ENCODE measurements at places on chromosomes 7 and 10.
A peak's percentile ranks its signal among the peaks of the same experiment; 100 is the strongest.

- no peak for DNase-seq
Observed at GRCh38 chr7:70574970-70575799, 556.8 kb upstream of the GALNT17 start.

- no peak for DNase-seq
Observed at GRCh38 chr10:26790221-26790995, 70.3 kb downstream of the ABI1 start.

DNA sequence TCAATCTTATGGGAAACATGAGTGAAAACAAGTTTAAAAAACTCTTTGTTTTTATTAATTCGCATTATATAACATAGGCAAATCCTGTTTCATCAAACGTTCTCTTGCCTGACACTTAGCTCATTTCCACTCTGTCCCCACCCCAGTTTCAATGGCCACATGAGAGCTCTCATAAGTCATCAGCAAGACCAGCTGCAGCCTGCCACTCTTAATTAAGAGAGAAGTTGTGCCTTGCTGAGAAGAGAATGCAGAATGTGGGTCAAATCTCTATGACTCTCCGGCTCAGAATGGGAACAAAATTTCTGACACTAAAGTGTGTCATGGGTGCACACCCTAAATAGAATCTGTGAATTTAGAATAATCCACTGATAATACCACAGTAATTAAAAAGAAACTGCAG is 39.6 kb downstream of the ASAH2 start:
- no peak for DNase-seq

DNA sequence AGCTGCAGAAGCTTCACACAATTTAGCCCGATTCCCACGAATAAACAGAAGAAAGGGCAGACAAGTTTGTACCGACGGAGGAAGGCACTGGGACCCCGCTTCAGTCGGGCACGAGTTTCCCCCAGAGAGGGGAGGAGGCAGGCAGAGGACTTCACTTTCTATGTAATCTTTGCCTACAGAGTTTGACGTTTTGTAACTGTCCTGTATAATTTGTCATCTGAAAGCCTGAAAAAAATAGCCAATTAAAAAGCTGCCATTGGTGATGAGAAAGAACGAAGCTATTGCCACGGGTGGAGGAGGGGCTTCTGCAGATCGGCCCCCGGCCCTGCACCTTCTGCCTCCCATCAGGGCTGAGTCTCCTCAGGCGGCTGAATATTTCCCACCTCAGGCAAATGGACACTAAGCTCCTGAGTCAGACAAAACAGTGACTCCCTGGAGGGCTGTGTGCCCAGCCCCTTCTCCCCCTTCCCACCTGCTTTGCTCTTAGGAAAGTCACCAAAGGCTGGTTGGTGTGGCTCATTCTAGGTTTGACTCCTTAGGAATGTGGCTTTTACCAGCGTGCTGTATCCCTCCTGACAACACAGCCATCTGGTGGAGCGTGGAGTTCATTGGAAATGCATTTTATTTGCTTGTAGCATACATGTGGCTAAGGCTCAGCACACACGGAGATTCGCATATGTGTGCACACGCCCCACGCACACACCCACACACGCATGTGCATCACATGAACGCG is 117.4 kb downstream of the VIPR2 start:
- no peak for DNase-seq

DNA sequence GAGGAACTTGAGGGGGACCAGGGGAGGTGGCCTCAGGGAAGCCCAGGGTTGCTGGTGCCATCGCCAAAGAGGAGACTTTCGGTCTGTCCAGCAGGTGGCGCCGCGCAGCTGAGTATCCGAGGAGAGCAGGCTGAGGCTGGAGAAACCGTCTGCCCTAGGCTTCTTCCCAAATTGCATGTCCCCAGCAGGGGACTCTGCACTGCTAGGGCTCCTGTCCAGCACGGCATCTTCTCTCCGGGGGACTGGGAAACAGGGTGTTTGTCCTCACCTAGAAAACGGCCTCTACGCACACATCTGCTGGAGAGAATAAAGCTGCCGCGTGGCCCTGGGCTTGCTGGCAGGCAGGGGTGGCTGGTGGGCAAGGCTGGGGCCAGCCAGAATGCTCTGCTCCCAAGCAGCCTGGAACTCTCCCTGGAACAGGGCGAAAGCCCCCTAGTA is 161.9 kb downstream of the SH2D4B start:
- peak; percentile 49 for DNase-seq

GRCh38 chr7:90768301-90768700 is 172.2 kb downstream of the CDK14 start:
- DNase-seq: no peak

DNA sequence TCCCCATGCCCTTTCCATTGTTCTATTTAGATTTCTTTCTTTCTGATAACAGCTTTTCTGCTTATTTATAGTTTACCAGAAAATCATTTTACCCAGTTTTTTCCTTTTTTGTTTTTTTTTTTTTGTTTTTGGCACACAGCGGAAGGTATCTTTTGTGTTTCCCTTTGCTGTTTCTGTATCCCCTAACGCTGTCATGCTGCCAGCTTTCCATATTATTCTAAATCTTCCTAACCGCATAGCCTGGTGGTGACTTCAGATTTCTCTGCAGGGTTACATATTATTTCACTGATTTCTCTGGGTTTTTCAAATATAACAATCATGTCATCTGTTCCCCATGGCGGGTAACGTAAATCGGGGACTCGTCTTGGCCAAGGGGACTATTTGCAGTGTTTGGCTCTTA is 4.0 kb upstream of the SLC29A4 start:
- no peak for DNase-seq

DNA sequence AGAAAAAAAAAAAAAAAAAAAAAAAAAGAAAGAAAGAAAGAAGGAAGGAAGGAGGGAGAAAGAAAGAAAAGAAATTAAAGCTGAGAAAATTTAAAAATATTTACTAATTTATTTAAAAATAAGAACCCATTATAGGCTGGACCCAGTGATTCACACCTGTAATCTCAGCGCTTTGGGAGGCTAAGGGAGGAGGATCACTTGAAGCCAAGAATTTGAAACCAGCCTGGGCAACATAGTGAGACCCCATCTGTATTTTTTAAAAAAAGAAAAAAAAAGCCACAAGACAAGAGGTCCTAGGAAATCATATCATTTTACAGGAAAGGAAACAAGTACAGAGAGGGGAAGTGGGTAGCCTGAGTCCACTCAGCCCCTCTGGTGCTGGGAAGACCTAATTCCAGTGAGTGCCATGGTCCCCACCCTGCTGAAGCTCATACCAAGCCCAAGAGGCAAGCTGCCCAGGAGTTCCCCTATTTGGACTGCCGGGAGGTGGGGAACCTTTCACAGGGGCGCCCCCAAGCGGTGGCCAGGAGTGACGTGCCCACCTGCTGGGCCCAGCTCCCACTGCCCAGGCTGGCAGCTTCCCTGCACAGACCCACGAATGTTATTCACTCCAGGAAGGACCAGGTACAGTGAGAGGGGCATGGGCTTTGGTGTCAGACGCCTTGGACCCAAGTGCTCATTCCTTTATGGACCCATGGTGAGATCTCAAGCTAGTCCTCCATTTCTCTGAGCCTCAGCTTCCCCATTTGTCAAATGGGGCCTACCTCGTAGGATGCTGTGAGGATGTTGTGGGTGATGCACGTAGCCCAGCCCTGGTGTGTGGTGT is 133.6 kb downstream of the ZMIZ1 start:
- no peak for DNase-seq

GRCh38 chr7:25009257-25009656 is 29.3 kb upstream of the OSBPL3 start:
- no peak for DNase-seq

GRCh38 chr7:605661-606450 is 86.2 kb upstream of the PDGFA start:
- no peak for DNase-seq

DNA sequence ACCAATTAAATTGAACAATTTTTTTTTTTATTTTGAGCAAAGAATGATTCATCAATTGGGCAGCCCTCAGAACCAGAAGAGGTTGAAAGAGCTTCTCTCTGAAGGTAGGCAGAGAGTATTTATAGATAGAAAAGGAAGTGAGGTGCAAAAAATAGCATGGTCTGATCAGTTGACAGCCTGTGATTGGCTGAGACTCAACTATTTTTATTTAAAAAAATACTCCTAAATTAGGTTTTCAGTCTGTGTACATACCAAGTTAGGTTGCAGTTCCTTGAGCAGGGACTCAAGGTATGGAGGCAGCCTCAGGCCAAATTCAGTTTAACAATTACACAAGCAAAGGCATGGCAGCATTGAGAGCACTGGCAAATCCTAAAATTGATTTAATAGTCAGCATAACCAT is 1074.7 kb downstream of the SORCS1 start:
- DNase-seq: no peak

GRCh38 chr10:45034301-45034700 is 33.6 kb downstream of the ZNF22 start:
- no peak for DNase-seq

GRCh38 chr10:115882021-115882420 is 391.0 kb downstream of the GFRA1 start:
- no peak for DNase-seq

DNA sequence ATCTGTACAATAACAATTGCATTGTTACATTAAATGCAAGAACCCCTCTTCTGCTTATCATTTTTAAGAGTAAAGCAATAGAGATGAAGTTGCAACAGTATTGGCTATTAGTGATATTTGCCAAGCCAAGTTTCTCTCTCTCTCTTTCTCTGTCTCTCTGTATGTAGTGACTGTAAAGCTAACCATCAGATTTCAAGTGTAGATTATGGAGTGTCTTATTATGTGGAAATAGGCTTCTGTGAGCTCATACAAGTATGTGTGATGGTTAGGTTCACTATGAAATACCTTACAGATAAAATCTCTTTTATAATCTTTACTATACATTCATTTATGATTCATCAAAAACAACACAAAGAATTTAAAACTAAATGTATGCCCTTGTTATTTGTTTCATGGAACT is 28.6 kb upstream of the NRP1 start:
- no peak for DNase-seq

DNA sequence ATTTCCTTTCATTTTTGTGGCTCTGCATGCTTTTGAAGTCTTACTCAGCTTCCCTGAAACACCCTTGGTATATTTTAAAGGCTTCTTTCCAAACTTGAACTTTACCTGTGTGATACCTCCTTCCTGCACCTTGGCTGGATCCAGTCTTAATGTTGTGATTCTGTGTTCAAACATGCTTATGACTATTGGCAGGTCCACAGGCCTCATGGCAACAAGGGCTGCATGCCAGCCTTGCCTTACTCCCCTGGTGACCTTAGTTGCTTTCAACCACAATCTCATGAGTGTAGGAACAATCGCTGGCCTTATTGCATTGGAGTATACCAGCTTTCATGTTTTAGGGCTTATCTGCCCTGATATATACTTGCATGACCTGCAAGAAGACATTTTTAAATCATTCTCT is 238.7 kb downstream of the KIF20B start:
- DNase-seq: no peak

GRCh38 chr7:147519062-147519461 is 1071.5 kb upstream of the C7orf33 start:
- DNase-seq: no peak

DNA sequence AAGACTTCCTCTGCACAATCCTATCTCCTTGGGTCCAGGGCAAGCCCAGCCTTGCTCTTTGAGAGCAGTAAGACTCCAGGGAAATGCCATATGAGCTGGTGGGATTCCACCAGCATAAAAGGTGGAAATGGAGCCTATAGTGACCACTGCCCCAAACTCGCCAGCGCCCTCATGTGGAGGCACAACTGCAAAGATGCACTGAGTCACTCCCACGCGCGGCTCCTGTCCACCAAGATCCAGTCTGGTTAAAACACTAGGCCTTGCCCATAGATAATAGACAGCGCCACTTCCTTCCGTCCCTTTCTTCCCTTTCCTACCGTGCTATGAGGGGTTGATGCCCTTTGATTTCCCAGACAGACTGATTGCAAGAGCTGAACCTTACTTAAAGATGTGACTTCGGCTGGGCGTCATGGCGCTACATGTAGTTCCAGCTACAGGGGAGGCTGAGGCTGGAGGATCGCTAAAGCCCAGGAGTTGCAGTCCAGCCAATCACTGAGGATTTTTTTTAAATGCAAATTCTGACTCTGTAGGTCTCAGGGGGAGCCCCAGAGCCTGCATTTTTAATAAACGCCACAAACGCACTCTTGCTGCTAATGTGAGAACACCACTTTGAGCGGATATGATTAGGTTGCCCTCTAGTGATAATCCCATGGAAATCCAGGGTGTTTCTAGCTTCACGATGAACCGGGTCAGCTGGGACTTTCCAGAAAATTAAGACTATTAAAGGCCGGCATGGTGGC is 136.5 kb downstream of the EPC1 start:
- DNase-seq: no peak

DNA sequence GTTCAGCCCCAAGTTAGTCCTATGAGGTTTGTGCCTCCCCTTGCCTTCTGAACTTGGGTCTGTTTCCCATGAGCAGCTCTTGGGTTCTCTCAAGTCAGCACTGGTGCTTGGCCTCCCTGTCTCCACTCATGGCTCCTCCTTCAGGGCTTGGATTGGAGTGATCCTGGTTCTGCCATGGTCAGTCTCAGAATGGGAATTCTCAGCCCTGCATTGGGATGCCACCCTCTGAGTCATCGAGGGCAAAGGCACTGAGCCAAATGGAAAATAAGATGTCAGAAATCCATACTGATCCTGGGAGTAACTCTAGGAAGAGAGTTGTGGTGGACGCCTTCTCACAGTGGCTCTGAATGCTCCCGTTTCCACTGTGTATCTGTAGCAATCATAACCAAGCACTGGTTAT is 233.4 kb upstream of the HABP2 start:
- no peak for DNase-seq

- no peak for DNase-seq
Observed at GRCh38 chr10:14693891-14694290, 80.8 kb downstream of the FAM107B start.

- DNase-seq: no peak
Observed at GRCh38 chr7:155753446-155753965, 58.8 kb downstream of the SHH start.

DNA sequence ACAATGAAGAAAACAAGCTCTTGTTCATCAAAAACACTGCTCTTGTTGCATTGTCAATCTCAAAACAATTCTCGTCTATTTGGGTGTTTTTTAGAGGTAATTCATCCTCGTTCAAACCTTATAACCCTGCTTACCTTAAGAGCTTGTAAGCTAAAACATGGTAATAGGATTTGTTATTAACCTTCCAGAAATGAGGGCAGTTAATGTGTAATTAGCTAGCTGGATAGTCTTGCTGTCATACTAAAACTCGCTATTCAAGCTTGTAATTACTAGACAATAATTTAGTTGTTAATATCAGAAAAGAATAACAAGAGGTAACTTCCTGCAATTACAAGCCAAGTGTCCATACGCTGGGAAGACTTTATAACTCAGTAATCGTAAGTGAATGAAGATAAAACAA is 101.6 kb downstream of the UBE2H start:
- DNase-seq: no peak

DNA sequence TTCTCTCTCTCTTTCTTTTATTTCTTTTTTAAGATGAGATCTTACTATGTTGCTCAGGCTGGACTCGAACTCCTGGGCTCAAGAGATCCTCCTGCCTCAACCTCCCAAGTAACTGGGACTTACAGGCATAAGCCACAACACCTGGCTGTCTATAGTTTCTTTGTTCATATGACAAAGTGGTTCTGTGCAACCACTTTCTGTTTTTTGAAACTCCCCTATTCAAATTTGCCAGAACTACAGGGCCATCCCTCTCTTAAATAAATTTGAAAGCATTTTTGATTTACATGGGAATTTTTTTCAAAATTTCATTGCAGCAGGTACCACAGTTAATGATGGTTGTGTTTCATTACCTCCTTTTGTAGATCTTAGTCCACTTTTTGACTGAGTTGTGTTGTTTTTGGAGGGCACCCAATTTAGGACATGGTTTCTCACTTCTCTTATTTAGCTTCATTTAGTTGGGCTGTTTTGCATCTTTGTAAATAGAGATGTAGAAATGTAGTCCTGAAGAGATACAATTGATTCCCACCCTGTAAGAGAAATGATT is 119.2 kb downstream of the LRRC4 start:
- DNase-seq: no peak

- no peak for DNase-seq
Observed at GRCh38 chr7:29405891-29406290, 157.7 kb upstream of the PRR15 start.

Data from KG1 (cell line).